T-helper 9 cell (primary cell): ENCODE measurements at places on chromosomes 5 and 9.

DNA sequence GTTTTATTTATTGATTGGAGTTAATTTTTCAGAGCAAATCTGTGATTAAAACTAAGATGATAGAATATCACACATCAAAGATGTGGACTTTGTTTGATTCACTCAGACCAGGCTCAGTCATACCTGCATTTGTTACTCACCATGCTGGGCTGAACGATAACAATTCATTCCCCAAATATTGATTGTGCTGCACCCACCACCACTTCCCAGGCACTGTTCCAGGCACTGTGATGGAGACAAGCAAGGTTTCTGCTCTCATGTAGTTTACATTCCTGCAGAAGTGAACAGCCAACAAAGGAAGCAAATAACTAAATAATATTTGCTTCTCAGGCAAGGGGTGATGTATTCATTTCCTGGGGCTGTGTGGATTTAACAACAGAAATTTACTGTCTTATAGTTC lies 428.3 kb downstream of the DNAH5 start:
- no peak for DNase-seq

GRCh38 chr5:13276156-13276555 lies 668.3 kb downstream of the DNAH5 start:
- no peak for DNase-seq

- DNase-seq: no peak
Measured at GRCh38 chr9:85859765-85860164, 81.2 kb upstream of the NAA35 start.

- DNase-seq: no peak
Measured at GRCh38 chr5:390623-391491, 52.1 kb upstream of the EXOC3 start.

GRCh38 chr9:21964925-21965385 lies 29.2 kb downstream of the CDKN2A start:
- DNase-seq: peak; percentile 59

DNA sequence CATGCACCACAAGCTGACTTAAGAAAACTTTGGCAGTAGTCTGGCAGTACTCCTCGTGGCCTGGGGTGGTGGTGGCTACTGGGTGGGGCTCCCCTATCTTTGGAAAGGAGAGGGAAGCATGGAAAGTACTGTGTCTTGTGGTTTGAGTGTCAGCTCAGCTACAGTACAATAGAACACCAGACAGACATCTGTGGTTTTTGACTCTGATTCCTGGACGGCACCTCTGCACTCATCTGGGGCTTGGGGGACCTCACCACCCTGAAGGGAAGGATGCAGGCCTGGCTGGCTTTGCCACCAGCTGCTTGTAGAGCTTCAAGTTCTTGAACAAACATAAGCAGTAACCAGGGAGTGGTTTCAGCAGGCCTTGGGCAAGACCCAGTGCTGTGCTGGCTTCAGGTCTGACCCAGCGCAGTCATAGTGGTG lies 40.6 kb downstream of the TNFSF8 start:
- no peak for DNase-seq

- DNase-seq: no peak
Measured at GRCh38 chr5:93285461-93285860, 295.6 kb downstream of the NR2F1-AS1 start.

DNA sequence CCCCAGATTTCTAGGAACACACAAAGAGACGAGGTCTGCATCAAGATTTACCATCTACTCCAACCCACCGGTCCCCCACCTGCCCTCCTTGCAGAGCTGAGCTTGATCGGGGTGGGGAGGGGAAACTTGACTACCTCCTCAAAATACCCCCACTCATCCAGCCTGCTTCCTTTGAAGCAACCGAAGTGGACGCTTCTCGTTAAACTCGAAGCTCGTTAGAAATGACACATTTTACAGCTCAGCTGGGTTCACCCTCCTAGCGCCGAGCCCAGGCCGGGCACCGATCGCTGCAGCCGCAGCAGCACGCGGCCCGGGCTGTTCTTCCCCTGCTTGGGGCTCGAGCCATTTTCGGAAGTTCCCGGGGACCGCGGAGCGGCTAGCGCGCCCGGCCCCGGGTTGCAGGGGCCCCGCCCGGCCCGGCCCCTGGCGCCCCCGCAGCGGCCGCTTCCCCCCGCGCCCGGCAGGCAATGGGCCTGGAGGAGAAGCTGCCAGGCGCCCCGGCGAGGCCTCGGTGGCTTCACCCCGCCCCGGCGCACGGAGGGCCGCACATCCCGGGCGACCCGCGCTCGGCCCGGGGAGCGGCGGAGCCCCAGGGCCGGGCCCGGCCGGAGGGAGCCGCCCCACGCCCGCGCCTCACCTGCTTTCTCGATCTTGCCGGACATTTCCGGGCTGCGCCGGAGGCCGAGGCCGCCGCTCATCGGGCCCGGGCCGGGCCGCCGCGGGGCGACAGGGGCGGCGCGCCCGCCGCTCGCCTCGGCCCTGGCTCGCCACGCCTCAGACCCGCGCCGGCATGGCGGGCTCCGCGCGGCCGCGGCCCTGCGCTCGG lies 530 bp downstream of the RAPGEF1 start:
- DNase-seq: peak; percentile 33

DNA sequence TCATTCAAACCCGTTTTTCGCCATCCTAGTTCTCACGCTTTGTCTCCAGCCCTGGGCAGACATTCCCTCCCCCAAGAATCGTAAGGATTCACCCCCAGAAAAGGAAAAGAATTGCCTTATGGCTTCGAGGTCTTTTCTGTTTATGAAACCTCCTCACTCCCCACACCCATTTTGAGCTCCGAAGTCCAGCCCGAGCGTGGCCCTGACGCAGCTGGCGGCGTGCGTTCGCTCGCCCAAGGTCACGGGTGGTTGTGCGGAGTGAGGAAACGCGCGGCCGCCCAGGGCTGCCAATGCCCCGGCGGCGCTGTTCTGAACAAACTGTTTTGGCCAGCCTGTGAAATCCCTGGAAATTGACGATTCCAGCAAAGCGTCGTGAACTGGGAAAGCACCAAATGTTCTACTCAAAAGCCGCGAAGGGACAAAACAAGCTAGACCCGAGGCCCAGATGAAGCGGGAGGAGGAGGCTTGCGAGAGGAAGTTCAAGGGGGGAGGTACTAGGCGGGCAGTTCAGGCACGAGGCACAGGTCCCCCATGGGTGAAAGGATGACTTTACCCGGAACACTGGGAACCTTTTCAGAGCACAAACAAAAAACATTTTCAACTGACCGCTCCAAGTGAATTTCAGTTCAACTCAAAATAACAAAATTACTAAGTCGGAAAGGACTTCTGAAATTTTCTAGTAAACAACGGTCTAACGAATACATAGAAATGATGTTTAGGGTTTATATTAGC lies 683 bp upstream of the ZFAND5 start:
- peak; percentile 42 for DNase-seq

GRCh38 chr9:134323741-134324358 lies 2.4 kb upstream of the RXRA start:
- DNase-seq: no peak

GRCh38 chr5:11560915-11561697 lies 343.1 kb downstream of the CTNND2 start:
- no peak for DNase-seq

DNA sequence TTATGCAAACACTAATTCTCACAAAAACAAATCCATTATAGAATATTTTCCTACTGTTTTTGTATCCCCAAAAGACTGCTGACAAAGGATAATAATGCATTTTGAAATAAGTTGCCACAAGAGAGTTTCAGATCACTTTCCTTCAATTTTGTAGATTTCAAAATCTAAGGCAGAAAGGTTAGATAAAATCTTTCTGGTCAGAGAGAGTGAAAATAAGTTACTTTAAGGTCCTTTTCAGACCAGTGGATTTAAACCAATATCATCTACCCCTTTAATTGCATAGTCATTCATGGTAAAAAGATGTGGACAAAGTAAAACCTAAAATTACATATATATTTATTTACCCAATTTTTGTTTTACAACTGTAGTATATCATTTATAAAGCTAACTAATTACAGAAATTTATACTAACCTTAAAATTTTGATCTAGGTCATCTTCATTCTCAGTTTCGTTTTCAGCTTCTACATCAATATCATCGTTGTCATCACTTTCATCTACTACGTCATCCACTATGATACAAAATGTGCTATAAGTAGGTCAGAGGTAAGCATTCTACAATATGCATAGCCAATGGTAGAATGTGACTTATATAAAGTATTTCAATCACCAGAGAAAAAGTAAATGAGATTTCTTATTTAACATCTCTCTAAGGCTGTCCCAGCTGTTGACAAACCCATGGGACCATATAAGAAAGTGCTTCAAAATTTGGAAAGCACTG lies 95.7 kb downstream of the AGTPBP1 start:
- no peak for DNase-seq

DNA sequence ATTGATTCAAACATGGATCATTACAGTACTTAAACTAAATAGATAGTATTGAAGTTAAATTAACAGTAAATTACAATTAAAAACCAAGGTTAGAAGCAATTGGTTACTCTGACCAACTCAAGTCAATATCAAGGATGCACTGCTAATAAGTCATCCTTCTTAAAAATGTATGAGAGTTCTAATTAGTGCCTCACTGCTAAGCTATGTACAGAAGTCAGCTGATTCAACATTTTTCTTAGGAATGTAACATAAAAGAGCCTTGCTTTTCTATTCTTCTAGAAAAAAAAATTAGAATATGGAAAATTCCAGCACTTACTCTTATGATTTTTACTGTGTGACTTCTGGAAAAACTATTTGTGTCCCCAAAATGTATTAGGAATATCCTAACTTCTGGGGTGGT lies 75.7 kb upstream of the FBN2 start:
- no peak for DNase-seq

- no peak for DNase-seq
Measured at GRCh38 chr5:59765446-59765845, 128.1 kb downstream of the PDE4D start.

DNA sequence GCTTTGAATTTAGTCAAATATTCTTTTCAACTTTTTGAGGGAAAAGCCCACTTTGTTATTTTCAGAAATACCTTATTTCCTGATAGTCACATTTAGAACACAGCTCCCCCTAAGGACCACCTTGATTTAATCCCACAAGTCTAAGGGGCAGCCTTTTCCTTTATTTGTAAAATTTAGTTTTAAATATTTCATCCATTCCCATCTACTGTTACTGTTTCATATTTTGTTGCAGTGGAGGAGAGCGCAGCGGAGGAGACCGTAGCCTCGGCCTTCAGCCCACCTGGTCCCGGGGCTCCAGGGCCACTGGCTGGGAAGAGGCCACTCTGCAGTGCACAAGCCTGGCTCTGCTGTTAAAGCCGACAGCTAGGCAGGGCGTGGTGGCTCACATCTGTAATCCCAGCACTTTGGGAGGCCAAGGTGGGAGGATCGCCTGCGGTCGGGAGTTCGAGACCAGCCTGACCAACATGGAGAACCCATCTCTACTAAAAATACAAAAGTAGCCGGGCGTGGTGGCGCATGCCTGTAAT lies 19.6 kb downstream of the LPCAT1 start:
- DNase-seq: no peak
